ENCODE measurements at places on chromosomes 1 and 21.

- DNase-seq = no peak
Observed at GRCh38 chr1:153652805-153653500, 5.5 kb upstream of the SNAPIN start.

DNA sequence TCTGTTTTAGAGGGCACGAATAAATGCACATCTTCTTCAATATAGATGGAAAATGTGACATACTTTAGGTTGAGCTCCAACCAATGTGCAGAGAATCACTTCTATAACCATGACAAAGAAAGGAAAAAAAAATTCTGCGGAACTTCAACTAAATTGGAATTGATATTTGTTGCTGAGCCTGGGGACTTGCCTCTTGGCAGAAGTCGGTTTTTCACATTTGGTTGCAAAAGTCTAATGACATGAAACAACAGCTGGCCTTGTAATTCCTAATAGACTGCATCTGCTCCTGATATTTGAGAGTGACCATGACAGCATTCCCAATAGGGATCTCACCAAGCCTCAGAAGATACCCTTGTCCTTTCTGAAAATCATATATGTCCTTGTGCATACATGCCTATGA lies 112.8 kb downstream of the PRRX1 start:
- DNase-seq = no peak

GRCh38 chr1:113012149-113012548 lies 56.2 kb upstream of the SLC16A1 start:
- DNase-seq = no peak

GRCh38 chr1:220879076-220879508 lies at the start of gene HLX:
Gene HLX, plus strand, starts transcription at chr1:220879443. Its CDS starts 415 bp downstream, at chr1:220879858.
- DNase-seq = no peak

DNA sequence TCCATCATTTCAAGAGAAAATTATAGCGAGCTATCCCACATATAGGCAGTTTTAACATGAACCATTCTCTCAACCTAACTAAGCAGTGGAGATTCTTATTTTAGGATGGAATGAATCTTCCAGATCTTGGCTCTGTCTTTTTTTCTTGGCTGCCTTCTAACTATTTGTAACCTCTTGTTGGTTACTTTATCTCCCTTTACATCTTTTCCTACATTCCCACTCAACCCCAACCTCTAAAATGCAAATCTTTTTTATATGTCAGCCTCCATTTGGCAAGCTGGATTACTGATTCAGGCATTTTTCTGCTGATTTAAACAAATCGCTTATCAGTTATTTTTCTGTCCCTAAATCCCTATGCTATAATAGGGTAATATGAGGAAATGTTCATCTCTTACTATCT lies 46.9 kb upstream of the LHX8 start:
- no peak for DNase-seq

DNA sequence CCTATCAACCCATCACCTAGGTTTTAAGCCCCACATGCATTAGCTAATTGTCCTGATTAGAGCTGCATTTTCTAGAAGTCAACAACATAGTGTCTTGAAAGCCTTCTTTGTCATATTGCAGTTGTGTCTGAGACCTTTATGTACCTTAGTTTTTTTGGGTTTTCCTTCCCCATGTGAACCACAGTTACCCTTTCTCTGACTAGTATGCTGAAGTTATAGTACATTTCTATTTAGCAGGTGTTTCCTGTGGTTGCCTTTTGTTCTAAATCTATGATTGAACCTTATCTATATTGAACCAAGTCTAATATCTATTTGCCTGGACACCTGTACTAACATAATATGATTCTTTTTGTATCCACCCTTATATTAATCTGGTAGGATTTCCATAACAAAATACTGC lies 135.6 kb downstream of the ST6GALNAC3 start:
- DNase-seq = no peak

GRCh38 chr1:117627546-117628130 lies 21.8 kb downstream of the TENT5C start:
- no peak for DNase-seq

GRCh38 chr1:178465011-178465410 lies 31.8 kb downstream of the CLEC20A start:
- no peak for DNase-seq

DNA sequence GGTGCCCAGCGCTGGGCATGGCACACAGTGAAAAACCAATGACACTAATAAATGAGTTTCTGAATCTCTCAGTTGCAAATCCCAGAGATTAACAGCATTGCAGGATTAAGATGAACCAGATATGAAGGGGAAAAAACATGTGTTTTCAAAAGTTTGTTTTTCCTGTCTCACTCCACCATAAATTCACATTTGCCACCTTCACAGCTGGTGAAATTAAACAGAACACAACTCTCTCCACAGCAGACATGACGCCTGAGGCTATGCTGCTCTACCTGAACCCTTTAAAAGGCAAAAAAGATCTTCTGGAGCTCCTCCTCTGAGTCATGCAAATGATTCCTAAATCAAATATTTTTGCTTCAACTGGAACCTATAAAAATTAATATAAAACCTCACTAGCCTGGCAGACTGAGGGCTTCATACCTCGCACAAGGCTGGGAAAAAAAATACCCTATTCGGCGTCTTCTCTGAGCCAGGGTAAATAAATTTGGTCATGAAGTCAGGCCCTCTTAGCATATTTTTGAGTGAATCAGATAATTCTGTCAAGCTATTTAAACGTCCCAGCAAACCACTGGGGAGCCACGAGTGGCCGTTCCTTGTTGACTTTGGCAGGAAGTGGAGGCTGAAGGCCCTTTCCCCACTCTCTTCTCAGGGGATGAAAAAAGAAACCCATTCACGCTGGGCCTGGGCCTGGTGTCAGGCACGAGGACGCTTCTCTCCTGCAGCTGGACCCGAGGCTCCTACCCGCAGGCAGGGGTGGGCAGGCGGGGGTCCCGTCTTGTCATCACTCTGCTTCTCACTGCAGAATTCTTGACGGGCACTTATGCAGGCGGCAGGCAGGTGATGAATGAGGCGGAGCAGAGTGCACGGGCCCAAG lies 53.0 kb downstream of the DMRTB1 start:
- DNase-seq = no peak

DNA sequence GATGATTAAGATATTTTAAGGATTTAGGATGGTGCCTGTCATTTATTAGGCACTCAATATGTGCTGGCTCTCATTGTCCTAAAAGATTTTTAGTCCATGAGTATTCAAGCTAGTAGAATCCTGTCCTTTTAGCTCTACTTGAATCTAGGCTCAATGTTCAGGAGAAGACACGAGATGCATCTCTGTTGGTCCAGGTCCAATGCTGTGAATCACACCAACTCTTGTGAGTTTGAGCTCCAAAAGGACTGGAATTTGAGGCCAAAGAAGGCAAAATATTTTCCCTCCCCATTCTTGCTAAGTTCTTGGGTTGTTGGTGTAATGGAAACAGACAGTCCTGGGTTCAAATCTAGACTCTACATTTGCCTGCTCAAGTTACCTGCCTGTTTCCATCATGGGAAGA lies 1.4 kb upstream of the PODN start:
- DNase-seq = no peak

- DNase-seq = no peak
Observed at GRCh38 chr1:222552882-222553281, 5.0 kb upstream of the HHIPL2 start.

DNA sequence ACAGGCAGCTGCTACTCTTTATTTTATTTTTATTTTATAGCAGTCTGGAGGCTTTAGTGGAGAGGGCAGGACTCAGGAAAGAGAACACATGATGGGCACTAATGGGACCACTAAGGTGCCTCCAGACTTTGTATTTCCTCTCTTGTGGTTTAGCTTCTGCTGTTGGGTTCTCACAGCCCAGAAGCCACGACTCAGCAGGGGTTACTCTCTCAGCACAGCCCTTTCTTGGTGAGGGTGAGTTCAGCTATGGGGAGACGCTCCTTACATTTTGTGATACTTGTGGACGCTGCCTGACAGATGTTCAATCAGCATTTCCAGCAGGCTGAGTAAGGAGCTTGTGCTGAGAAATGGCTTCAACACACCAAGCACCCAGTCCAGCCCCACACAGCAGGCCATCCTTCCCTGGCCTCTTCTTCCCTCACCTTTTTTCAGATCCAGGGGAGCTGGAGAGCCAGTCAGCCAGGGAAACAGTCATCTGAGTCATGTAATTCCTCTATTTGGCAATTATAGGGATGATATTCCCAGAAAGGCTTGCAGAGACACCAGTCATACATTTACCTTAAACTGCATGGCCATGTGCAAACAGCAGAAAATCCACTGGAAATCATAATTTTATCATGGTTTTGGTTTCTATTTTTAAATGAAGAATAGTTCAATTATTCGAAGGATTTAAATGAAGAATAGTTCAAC lies 53.2 kb upstream of the RAB3GAP2 start:
- DNase-seq = no peak

DNA sequence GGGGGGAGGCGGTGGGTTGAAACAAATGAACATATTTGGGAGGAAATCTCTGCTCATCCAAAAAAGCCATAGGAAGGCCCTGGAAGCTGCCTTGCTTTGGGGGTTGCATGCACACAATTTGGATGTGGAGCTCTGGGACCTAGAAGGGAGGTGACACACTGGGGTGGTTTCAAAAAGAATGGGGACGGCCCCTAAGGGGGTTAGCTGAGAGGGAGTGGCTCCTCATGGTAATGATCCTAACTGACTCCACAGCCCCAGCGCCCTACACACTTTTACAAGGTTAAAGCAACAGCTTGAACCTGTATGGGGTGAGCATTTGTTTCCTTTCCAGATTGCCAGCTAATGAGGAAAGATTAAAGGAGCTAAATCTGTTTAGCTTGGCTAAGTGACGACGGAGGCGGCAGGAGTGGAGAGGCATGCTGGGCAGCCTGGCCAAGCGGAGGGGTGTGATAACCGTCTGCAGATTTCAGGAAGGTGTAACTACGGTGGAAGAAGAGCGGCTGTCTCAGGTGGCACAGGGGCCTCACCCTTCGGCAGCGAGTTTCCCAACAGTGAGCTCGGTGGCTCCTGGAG lies 107.3 kb downstream of the RNF220 start:
- DNase-seq = no peak

DNA sequence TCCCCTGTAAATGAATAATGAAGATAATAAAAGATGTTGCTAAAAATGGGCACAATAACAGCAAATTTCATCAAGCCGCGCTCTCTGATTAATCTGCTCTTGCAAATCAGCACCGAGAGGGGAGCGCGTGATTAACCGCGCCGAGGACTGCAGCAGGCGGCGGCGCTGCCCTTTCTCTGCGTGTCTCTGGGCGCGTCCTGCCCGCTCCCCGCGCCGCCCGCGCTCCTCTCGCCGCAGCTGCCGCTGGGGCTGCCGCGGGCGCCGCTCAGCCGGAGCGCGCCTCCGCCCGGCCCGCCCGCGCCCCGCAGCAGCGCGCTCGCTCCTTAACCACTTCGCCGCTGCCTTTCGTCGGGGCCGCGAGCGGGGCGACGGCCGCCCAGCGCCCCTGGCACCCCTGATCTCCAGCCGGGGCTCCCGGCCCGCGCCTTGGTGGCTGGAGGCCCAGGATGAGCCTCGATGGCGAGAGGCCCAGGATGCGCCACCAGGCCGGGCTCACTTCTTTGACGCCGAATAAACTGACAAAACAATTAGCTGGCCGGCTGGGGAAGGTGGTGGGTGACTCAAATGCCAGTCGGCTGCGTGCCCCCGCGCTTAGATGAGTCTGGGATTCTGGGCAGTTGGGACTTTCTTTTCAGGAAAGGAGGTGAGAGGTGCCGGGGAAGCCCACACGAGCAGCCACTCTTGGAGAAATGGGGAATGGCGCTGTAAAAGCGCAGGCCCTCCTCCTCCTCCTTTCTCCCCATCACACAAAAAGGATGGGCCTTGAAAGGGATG lies 221.4 kb upstream of the PKN2 start:
- DNase-seq = no peak

DNA sequence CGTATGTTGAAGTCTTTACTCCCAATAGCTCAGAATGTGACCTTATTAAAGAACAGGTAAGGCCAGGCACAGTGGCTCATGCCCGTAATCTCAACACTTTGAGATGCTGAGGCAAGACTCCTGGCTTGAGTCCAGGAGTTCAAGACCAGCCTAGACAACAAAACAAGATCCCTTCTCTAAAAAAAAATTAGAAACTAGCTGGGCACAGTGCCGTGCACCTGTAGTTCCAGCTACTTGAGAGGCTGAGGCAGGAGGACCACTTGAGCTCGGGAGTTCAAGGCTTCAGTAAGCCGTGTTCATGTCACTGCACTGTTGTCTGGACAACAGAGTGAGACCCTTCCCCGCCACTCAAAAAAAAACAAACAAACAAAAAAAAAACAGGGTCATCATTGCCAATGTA lies 171.3 kb downstream of the RERE start:
- DNase-seq = no peak

- DNase-seq = no peak
Observed at GRCh38 chr21:14968029-14968428, 96.8 kb downstream of the NRIP1 start.

DNA sequence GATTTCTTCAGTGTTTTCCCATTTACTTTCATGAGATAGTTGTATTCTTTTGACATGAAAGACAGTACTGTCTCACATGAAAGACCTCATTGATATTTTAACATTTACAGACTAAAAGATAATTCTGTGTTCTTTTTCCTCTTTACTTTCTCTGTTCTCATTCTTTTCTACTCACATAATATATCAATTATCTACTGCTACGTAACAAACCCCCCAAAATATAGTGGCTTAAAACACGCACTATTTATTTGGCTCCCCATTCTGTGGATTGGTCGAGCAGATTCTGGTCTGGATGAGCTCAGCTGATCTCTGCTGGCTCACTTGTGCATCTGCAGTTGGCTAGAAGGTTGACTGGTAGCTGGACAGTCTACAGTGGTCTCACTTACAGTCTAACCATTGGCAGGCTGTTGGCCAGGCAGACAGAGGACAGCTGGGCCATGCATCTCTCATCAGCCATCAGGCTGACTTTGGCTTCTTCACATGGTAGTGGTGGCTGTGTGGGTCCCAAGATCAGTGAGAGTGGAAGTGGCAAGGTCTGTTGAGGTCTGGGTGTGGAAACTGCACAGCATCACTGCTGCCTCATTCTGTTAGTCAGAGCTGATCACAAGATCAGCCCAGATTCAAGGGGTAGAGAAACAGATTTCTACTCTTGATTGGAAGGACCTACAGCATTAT lies 63.2 kb downstream of the MPZL1 start:
- DNase-seq = no peak

DNA sequence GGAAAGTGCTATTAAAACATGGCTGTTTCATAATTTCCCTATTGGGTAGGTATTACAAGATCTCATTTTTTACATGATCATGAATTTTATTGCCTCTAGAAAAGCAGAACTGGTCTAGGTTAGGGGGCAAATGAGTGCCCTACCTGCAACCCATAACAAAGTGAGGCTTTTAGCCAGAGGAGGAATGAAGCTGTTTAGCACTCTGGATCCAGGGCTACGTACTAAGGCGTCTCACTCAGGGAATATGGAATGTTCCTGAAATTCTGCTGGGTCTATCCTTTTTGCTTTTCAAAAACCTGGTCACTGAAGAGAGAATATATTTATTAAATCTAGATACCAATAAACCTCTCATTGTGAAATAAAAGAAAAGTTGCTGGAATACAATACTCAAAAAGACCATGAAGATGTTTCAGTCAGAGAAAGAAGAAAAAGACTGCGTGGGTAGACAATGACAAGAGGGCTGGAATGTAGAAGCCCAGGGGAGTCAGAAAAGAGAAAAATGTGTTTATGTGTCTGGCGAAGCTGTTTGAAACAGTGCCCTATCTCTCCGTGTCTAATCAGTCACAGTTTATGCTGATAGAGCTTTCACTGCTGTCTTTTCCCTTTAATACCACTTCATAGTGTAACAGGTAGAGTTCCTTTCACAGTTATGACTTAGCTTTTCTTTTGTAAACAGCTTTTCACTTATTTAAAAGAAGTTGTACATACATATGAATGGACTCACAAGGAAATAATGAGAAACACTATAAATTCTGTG lies 25.0 kb upstream of the SYDE2 start:
- no peak for DNase-seq

All from urinary bladder (tissue), 4 donors.